ENCODE measurements at places on chromosomes 2 and 18. TPM values are rescaled to one million over a fixed set of nuclear protein-coding genes. Genes with fewer than 3 reads are reported as not detected.

Gene USP37
- 22.8 TPM for total RNA-seq

Gene DQX1
- not detected for total RNA-seq

Gene SERPINB4
- total RNA-seq = not detected

Gene ELOA2
- not detected for total RNA-seq

Gene ZSWIM2
- total RNA-seq = not detected

Gene PSMG2
- total RNA-seq = 80.3 TPM

Gene NMS
- total RNA-seq = not detected

Gene ALK
- total RNA-seq = not detected

Gene CIB4
- not detected for total RNA-seq

Gene CACNB4
- total RNA-seq = 0.17 TPM

Gene UGT1A6
- total RNA-seq = not detected

Gene ALLC
- total RNA-seq = not detected

Gene IL18R1
- total RNA-seq = 7.7 TPM

Gene LYG2
- not detected for total RNA-seq

Gene ARHGAP28
- total RNA-seq = not detected

Gene CCDC148
- total RNA-seq = not detected

Gene CYP20A1
- total RNA-seq = 22.6 TPM

Gene SNTG2
- 5.3 TPM for total RNA-seq

Gene PLB1
- 0.90 TPM for total RNA-seq

Gene ALKAL2
- 0.22 TPM for total RNA-seq

Gene SERPINB3
- not detected for total RNA-seq

Gene IL37
- total RNA-seq = not detected

Gene VSNL1
- not detected for total RNA-seq

Gene NLRC4
- total RNA-seq = not detected

Gene CABYR
- total RNA-seq = 0.31 TPM

Gene HMSD
- total RNA-seq = not detected

Gene SPP2
- not detected for total RNA-seq

Gene SP5
- total RNA-seq = not detected

Gene NMUR1
- total RNA-seq = 0.50 TPM

Gene IL36RN
- total RNA-seq = not detected

Gene ERMN
- total RNA-seq = 23.6 TPM

Gene RAX
- not detected for total RNA-seq

Gene CABLES1
- total RNA-seq = 0.24 TPM

Gene ALPP
- not detected for total RNA-seq

Gene CYP27A1
- not detected for total RNA-seq

Gene BIN1
- total RNA-seq = 92.4 TPM

Gene STAT1
- total RNA-seq = 66.7 TPM

Gene OR6B2
- total RNA-seq = not detected

Gene HTR2B
- not detected for total RNA-seq

Gene RANBP2
- 238 TPM for total RNA-seq

Gene LIPT1
- 11.0 TPM for total RNA-seq

Gene CNGA3
- total RNA-seq = not detected

Gene B4GALT6
- 0.35 TPM for total RNA-seq

Gene DCDC2C
- not detected for total RNA-seq

Gene TRIM43
- not detected for total RNA-seq

Gene TMEM178A
- 0.25 TPM for total RNA-seq

Gene PELI1
- total RNA-seq = 213 TPM

Gene IL36A
- total RNA-seq = 0.53 TPM

Measured in CD8-positive, alpha-beta T cell (primary cell).